ENCODE measurements at places on chromosomes 7 and 10.

- DNase-seq: no peak
These were observed 268 bp upstream of the IGFBP3 start for GRCh38 chr7:45921381-45921698.

GRCh38 chr10:97157578-97158095, 28.1 kb downstream of the SLIT1 start:
- no peak for DNase-seq

DNA sequence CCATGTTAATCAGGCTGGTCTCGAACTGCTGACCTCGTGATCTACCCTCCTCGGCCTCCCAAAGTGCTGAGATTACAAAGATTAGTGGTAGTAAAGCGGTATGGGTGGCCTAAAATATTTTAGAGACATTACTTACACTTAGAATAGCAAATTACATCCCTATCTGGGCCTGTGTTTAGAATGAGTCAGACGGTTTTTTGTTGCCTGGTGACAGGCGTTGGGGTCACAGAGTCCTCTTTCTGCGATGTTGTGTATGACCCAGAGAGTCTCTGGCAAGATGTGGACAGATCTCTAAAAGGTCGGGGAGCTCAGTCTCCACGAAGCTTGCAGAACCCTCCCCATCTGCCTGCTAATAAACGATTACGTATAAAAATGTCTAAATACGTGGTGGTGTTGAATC, 39.6 kb upstream of the PRKCQ start:
- no peak for DNase-seq

- DNase-seq: no peak
These were observed 128.8 kb upstream of the FAM20C start for GRCh38 chr7:63521-64021.

DNA sequence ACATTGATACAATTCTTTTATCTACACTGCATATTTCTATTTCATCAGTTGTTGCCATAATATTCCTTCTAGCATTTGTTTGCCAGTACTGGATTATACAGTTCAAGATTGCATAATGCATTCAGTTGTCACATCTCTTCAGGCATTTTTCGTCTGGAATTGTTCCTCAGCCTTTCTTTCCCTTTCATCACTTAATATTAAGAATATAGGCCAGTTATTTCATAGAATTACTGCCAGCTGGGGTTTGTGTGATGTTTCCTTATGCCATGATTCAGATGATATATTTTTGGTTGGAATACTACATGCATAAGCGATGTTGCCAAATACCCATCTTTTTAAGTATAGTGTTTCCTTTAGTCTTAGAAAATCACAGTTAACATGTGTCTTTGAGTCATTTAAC, 20.8 kb downstream of the KIFBP start:
- DNase-seq: no peak

DNA sequence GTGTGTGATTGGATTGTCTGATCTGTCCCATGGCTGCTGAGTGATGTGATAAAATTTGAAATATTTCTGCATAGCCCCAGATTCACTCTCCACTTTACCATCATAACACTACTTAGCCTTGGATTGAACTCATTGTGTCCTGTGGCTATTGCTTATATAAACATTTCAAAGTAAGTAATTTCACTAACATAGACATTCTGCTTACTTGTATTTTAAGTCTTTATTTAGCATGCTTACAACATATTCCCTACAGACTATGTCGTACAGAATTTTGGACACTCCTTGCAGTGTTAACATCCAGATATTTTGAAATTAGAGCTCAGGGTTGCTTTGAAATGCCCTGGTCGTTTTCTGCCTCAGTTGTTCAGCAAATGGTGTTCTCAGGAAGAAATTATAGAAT, 117.6 kb downstream of the LRRC4 start:
- DNase-seq: no peak

- no peak for DNase-seq
These were observed 160.0 kb downstream of the UBE2H start for GRCh38 chr7:129792721-129793120.

DNA sequence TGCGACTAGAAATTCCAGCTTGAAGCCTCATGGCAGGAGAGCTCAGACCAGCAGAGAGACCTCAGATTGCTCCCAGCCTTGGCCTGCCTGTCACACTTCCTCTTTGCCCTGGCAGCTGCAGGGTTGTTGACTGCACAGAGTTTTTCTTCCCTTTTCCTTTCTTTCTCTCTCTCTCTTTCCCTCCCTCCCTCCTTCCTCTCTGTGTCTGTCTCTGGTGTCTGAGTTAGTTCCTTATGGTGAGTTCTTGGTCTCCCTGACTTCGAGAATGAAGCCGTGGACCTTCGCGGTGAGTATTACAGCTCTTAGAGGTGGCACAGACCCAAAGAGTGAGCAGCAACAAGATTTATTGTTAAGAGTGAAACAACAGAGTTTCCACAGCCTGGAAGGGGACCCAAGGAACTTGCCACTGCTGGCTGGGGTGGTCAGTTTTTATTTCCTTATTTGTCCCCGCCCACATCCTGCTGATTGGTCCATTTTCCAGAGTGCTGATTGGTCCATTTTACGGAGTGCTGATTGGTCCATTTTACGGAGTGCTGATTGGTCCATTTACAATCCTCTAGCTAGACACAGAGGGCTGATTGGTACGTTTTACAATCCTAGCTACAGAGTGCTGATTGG, 266.3 kb downstream of the RPS24 start:
- DNase-seq: peak; percentile 57

DNA sequence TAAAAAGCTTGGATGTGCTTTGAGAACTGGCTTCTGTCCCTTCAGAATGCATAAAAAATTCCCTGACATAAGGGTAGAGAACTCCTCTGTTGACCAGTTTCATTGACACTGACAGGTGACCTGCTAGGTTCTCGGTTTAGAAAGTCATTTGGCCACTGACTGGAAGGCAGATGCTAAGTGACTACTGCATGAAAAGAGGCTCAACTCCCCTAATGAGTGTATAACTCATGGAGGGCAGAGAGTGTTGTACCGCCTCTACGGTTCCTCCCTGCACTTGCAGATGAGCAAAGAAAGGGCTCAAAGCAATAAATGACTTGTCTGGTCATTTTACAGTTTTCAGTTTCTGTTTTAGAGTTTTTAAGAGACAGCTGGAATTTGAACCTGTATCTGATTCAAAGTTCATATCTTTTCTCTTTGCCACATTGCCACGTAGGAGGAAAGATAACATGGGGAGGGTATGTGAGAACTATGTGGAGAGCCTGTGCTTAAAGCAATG, 2.9 kb upstream of the FGL2 start:
- DNase-seq: no peak

DNA sequence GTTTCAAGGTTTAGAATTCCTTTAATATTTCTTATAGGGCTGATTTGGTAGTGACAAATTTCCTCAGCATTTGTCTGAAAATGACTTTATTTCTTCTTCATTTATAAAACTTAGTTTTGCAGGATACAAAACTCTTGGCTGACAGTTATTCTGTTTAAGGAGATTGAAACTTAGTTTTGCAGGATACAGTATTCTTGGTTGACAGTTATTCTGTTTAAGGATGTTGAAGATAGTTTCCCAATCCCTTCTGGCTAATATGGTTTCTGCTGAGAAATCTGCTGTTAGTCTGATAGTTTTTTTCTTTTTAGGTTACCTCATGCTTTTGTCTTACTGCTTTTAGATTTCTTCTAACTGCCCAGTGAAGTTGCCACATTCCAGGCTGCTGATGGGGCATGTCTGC, 186.8 kb downstream of the ITGB1 start:
- DNase-seq: no peak

DNA sequence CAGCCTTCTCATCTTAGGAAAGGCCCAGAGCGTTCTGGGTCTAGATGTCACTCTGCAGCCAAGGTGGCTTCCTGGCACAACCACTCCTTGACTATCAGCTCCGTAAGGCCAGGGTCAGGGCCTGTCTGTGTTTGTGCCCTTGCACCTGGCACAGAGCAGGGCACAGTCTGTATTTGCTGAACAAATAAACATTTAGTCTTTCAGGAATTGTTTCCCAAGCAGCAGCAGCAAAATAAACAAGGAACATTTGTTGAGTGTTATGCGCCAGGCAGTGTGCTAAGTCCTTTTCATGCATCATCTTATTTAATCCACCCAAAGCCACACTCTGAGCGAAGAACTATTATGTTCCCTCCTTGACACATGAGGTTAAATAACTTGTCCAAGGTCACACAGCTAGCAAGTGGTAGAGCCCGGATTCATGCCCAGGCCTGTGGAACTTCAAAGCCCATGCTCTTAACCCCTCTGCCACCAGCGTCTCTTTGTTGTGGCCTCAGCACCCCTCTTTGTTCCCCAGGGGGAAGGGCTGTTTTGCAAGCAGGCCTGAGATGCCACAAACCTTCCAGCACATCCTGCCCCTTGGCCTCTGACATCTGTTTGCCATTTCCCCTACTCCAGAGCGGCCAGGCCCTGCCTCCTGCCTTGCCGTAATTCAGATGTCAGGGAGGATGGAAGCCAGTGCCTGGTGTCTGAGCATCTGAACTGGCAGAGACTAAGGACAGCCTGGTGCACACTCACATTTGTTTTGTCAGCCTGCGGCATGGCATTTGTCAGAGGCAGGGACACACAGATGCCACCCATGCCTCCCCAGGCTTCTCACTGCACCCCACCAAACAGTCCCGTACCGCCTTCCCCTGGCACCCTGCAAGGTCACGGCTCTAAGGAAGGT, 325.8 kb upstream of the ZMIZ1 start:
- no peak for DNase-seq

DNA sequence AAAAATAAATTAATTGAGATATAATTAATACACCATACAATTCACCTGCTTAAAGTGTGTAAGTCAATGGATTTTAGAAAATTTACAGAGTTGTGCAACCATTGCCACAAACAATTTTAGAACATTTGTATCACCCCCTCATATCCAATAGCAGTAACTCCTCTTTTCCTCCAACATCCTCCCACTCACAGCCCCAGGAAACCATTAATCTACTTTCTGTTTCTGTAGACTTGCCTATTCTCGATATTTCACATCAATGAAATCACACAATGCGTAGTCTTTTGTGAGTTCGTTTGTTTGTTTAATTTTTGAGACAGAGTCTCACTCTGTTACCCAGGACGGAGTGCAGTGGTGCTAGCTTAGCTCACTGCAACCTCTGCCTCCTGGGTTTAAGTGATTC, 13.7 kb upstream of the HERC4 start:
- DNase-seq: no peak

DNA sequence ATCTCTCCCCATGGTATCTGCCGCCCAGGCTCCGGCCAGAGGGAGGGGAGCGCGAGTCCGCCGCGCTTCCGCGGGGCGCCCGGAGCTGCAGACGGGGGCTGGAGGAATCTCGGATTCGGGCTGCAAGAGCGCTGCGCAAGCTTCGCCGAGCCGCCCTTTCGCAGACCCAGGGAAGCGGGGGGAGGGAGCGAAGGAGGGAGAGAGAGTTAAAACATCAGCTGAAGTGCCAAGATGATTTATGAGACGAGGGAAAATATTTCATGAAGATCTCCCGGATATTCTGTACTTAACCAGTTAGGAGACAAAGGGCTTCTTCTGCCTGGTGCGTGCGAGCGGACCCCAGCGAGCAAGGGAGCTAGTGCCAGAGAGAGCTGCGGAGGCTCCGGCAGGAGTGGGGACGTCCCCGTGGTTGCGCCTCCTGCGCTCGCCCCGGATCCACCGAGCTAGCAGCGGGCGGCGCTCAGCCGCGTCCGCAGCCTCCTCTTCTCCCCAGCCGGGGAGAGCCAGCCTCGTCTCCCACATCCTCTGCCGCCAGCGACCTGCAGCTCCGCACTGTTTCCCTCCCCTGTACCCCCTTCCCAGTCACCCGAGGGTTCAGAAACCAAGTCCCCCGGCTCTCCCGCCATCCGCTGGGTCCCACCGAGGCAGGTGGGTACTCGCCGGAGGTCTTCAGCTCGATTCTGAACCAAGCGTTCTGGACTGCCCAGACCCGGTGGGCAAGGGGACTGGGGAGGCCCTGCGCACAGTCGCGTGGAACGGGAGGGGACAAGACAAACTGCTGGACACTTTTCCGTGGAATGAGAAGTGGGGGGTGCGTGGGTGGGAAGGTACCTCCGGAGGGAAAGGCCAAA, 1.0 kb upstream of the PAX2 start:
- DNase-seq: no peak

GRCh38 chr10:30074090-30074489, 14.7 kb upstream of the JCAD start:
- no peak for DNase-seq

GRCh38 chr10:97868134-97868685, 18.6 kb downstream of the GOLGA7B start:
- no peak for DNase-seq

GRCh38 chr7:148230296-148230695, 360.3 kb upstream of the C7orf33 start:
- no peak for DNase-seq

DNA sequence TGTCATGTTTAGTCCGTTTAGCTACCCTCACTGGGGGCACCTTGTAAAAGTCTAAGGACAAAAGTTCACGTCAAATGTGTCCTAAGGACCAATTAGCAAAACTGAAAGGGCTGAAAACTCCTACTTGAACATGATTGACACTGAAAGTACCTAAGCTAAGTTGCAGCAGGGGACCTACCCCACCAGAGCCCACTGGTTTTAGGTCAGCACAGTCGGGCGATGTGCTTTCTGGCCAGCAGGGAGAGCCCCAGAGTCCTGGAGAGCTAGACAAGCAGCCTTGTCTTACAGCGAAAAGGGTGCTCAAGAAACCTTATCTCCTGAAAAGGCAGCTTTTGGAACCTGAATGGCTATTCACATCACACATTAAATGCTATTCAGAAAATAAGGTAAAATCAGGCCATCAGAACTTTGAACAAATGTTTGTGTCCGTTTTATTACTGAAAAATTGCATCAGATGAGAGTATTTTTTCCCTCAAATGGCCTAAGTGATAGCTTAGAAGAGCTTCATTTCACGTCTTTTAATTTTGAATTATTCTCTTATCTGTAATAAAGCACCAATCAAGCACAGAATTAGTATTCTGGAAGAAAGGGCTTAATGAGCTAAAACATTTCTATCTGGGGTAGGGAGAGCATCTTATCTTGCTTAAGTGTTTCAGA, 52.2 kb upstream of the MKI67 start:
- peak; percentile 47 for DNase-seq

DNA sequence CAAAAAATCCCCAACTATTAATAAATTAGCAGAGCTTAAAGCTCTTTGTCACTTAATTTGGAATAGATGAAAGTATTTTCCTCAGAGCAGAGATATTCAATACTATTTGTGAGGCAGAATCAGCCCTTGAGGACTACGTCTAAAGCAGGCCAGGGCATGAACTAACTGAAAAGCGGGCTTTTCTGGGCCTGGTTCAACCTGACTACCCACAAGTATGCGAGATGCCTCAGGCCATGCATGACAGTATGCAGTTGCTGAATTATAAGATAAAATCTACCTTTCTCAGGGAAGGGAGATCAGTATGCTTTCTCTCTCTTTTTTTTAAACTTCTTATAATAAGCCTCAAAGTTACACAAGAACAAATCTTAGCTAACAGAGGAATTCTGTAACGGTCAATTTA, 20.1 kb downstream of the TMEM168 start:
- no peak for DNase-seq

GRCh38 chr7:127380479-127380878, 12.0 kb downstream of the ZNF800 start:
- no peak for DNase-seq

All from CD4-positive, alpha-beta T cell treated with Interleukin-1 beta for 1 hour (primary cell).